AG20443 (cell line): ENCODE measurements at places on chromosomes 6 and 20.
A peak's percentile ranks its signal among the peaks of the same experiment; 100 is the strongest.

GRCh38 chr6:131740161-131740560, 29.3 kb upstream of the CTAGE9 start:
- peak; percentile 52 for DNase-seq

GRCh38 chr6:31579546-31580437, 2.4 kb downstream of the LTB start:
- DNase-seq: no peak

- no peak for DNase-seq
Measured at GRCh38 chr6:43907789-43908472, 137.9 kb downstream of the VEGFA start.

GRCh38 chr6:159108426-159108985, 60.7 kb upstream of the FNDC1 start:
- DNase-seq: no peak

DNA sequence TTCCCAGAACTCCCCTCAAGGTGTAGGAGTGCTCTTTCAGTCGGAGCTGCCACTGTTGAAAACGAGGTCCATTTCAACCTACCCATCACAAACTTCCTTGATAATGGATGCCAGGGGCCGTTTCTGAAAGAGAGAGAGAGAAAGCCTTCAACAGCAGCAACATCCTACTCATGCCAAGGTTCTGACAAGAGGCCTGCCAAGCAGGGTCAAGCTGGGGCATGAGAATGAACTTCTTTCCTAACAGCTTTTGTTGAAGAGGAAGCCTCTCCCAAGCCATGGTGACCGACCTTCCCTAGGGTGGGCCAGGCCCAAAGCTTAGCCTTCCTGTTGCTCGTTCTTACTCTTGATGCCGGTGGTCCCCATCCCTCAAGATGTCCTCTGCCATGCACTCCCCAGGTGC, 12.4 kb downstream of the ELMO2 start:
- DNase-seq: no peak

DNA sequence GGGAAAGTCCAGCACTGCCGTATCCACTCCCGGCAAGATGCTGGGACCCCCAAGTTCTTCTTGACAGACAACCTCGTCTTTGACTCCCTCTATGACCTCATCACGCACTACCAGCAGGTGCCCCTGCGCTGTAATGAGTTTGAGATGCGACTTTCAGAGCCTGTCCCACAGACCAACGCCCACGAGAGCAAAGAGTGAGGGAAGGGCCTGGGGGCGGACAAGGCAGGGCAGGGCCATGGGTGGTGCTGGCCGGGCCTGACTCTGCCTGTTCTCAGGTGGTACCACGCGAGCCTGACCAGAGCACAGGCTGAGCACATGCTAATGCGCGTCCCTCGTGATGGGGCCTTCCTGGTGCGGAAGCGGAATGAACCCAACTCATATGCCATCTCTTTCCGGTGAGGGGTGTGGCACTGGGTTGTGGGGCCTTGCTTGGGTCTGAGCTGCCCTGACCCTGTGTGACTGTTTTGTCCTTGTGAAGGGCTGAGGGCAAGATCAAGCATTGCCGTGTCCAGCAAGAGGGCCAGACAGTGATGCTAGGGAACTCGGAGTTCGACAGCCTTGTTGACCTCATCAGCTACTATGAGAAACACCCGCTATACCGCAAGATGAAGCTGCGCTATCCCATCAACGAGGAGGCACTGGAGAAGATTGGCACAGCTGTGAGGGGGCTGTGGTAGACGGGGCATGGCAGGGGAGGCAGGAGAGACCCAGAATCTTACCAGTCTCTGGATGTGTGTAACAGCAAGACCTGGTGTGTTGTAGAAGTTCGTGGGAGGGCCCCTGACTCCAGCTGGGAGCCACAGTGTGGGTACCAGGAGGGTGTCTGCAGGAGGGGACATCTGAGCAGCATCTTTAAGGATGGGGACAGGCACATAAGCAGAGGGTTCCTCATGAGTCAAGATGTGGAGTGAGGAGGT, 29.1 kb downstream of the PLCG1 start:
- DNase-seq: no peak

DNA sequence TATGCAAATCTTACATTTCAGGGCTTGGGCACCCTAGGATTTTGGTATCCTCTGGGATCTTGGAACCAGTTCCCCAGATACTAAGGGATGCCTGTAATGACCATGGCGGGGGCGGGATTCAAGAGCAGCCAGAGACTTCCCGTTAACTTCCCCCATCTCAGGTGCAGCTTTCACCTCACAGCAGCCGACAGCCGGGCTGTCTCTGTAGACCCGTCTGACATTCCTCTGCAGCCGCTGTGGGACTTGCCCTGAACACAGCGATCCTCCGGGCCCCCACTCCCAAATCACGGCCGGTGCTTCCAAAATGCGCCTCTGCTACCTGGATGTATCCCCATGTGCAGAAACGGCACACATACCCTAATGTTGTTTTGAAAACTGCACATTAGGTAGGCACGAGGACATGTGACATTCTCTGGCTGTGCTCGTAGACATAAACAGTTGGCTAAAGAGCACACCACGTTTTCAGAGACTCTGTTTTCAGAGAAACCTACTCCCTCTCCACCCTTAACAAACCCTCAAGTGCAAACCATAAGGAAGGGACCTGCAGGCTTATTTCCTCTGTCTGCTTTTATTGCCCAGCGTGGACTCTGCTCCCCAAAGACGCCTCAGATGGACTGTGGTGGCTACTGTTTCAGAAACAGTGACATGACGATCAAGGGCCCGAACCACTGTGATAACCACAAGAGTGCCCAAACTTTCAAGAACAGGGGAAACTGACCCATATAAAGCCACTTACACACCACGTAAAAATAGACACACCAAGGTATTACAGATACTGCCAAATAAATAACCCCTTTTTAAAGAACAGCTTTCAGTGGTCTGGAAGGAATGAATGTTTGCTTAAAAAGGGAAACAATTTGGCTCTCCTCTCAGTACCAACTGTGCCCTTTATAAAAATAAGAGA, 72.9 kb upstream of the FOXC1 start:
- no peak for DNase-seq

DNA sequence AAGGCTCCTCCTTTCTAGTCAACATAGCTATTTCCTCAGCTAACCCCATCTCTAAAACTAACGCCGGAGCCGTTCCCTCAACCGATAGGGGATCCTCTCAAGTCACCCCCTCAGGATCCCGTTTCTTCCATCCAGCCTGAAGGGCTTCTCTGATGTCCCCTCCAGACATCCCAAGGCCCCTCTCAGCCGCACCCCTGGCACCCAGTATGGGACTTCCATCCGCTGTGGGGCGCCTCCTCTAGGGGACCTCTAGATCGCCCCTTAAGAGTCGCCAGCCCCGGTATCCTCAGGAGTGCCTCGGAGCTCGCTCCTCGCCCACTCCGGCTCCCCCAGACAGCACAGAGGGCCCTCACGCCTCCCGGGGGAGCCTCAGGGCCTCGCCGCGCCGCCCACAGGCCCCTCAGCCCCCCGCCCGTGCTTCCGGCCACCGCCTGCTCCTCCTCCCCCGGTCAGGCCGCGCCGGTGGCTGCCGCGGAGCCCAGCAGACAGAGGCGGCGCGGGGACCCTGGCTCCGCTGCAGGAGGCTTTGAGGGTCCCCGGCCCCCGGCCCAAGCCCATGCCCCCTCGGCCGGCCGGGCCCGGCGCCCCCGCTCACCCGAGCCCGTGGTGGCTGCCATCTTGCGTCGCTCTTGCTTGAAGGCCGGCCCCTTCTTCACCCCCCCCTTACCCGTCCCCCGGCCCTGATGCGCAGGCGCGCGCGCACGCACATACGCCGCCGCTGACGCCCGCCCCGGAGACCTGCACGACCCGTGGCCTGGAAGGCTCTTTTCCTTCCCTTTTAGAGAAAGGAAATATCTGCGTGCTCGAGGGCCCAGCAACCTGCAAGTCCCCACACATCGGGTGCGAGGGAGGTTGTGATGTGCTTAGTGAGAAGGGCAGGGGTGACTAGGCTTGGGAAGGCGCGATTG, at the start of gene UBE2V1:
Gene UBE2V1, minus strand, starts transcription at position 639 of the 908 bp plus-strand sequence. Its CDS starts 22 bp downstream, at position 617.
- DNase-seq: peak; percentile 99
